CD4-positive, alpha-beta T cell (primary cell): ENCODE measurements at places on chromosomes 3 and 15. TPM values are rescaled to one million over a fixed set of nuclear protein-coding genes. Genes with fewer than 3 reads are reported as not detected.

DNA sequence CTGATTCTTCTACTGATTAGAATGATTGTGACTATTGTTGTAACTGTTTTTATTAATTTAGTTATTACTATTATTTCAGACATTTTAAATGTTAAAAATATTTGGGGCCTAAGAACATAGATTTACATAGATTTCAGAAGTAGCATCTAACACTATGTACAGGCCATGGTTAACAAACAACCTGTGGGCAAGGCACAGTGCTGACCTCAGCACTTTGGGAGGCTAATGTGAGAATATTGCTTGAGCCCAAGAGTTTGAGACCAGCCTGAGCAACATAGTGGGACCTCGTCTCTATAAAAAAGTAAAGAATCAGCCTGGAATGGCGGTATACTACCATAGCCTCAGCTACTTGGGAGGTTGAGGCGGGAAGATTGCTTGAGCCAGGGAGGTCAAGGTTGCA lies 69.1 kb upstream of the CNTN4 start:
- H3K27me3 ChIP-seq: no peaks in the 10 kb centered on the region
- H3K36me3 ChIP-seq: no peaks in the 10 kb centered on the region
- H3K4me1 ChIP-seq: no peaks in the 10 kb centered on the region
- H3K27ac ChIP-seq: no peak overlapping the region
- H3K4me3 ChIP-seq: no peak overlapping the region

Gene IGSF10
- total RNA-seq: not detected

GRCh38 chr15:76345880-76346668 lies 9.5 kb downstream of the ISL2 start:
- no peak for DNase-seq
- peaks cover 57% of the 10 kb centered on the region for H3K27me3 ChIP-seq
- peak overlapping the region; percentile 38 for H3K4me3 ChIP-seq
- H3K4me1 ChIP-seq: peaks cover 40% of the 10 kb centered on the region
- no peaks in the 10 kb centered on the region for H3K36me3 ChIP-seq

Gene ZDHHC23
- total RNA-seq: 3.2 TPM

DNA sequence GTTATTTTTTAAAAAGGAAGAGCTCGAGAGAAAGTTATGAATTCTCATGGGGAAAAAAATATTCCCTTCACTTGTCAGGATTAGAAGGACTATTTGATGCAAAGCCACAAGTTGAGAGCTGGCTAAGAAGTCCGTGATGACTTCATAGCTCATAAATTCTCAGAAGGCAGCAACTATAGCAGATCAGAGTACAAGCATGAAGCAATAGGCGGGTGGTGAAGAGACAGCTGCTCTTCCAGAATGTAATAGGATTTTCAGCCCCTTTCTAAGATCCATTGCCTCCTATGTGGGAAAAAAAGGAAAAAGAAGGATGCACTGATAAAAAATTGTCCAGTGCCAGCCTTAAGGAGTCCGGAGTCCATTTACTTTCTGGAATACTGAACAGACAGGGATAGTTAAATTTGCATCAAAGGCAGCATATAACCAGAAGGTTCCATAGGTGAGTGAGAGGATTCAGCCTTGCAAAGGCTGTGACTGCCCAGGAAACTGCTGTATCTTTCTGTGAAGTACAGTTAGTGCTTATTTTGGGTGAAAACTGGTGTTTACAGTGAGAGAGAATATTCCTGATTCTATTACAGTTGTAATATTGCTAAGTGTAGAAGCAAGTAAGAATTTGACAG lies 929.5 kb upstream of the ALCAM start:
- DNase-seq: no peak
- no peaks in the 10 kb centered on the region for H3K4me1 ChIP-seq
- H3K4me3 ChIP-seq: no peak overlapping the region
- no peaks in the 10 kb centered on the region for H3K27me3 ChIP-seq
- H3K27ac ChIP-seq: no peak overlapping the region
- H3K36me3 ChIP-seq: no peaks in the 10 kb centered on the region

GRCh38 chr3:16907243-16907642 lies 22.5 kb downstream of the PLCL2 start:
- no peaks in the 10 kb centered on the region for H3K27me3 ChIP-seq
- peaks cover 51% of the 10 kb centered on the region for H3K4me1 ChIP-seq
- H3K4me3 ChIP-seq: peak overlapping the region; percentile 3
- DNase-seq: no peak

Gene HIGD2B
- 0.28 TPM for total RNA-seq

Gene EXOG
- total RNA-seq: 13.7 TPM

GRCh38 chr15:38257676-38258075 lies 5.0 kb downstream of the SPRED1 start:
- H3K4me3 ChIP-seq: no peak overlapping the region
- H3K36me3 ChIP-seq: no peaks in the 10 kb centered on the region
- no peak overlapping the region for H3K27ac ChIP-seq
- no peaks in the 10 kb centered on the region for H3K27me3 ChIP-seq
- no peak for DNase-seq
- H3K4me1 ChIP-seq: peaks cover 10% of the 10 kb centered on the region

- no peak overlapping the region for H3K4me3 ChIP-seq
- H3K27ac ChIP-seq: no peak overlapping the region
- DNase-seq: no peak
- H3K4me1 ChIP-seq: no peaks in the 10 kb centered on the region
Measured at GRCh38 chr15:45612790-45613415, 21.9 kb upstream of the SQOR start.

- no peaks in the 10 kb centered on the region for H3K4me1 ChIP-seq
- no peaks in the 10 kb centered on the region for H3K36me3 ChIP-seq
- H3K27ac ChIP-seq: no peak overlapping the region
- H3K4me3 ChIP-seq: no peak overlapping the region
- no peak for DNase-seq
- no peaks in the 10 kb centered on the region for H3K27me3 ChIP-seq
Measured at GRCh38 chr3:29718661-29719065, 437.8 kb downstream of the RBMS3 start.

GRCh38 chr15:69664572-69665571 lies 212.3 kb downstream of the RPLP1 start:
- no peak overlapping the region for H3K4me3 ChIP-seq
- DNase-seq: no peak
- no peaks in the 10 kb centered on the region for H3K36me3 ChIP-seq
- H3K27ac ChIP-seq: no peak overlapping the region
- H3K27me3 ChIP-seq: no peaks in the 10 kb centered on the region

Gene GABRR3
- not detected for total RNA-seq
